ENCODE measurements at places on chromosomes 1 and 21. TPM values are rescaled to one million over a fixed set of nuclear protein-coding genes. Genes with fewer than 3 reads are reported as not detected.

The TBX19 gene
- 2.8 TPM for total RNA-seq

DNA sequence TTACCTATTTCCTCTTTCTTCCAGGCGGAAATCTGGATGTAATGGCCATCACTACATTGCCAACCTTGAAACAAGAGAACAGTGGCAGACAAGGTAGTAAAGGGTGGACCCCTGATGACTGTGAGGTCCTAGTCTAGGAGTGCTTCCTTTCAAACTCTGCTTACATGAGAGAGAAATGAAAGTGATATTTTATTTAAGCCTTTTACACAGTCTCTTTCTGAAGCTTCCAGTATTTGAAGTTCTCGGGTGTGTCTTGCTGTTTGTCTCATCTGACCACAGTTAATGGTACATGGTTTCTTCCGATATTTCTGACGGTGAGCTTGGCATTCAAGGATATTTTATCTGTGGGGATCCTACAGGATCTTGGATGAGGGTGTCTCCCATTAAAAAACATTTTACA, 215.2 kb downstream of the SLC45A1 start:
- H3K4me1 ChIP-seq = peaks cover 4% of the 10 kb centered on the region
- no peaks in the 10 kb centered on the region for H3K36me3 ChIP-seq
- no peak overlapping the region for H3K4me3 ChIP-seq
- DNase-seq = no peak
- H3K27me3 ChIP-seq = no peaks in the 10 kb centered on the region
- peak overlapping the region; percentile 30 for H3K27ac ChIP-seq

DNA sequence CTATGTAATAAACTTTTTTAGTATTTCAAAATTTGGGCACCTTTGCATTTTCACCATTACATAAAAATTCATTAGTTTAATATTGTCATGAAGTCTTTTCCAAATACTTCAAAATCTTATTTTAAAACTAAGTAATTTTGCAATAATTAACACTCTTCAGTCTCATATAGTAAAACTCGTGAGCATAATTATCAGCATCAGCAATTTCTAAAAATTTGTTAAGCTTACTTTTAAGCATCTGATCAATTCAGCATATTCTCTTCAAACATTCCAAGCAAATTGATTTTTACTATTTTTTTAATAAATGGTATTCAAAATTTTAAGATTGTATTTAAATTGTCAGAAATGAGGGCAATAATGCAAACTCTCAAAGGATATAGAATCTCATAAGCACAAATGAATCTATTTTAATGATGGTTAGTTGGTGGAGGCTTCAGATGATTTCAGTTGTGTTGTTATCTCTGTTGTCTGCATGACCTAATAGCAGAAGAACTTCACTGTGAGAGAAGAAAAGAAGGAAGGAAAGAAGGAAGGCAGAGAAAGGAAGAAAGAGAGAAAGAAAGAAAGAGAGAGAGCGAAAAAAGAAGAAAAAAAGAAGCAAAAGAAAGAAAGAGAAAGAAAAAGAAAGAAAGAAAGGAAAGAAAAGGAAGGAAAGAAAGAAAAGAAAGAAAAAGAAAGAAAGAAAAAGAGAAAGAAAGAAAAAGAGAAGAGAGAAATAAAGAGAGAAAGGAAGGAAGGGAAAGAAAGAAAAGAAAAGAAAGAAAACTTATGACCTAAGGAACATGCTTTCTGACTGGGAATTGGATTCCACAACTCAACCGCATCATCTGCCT, 860.5 kb downstream of the NCAM2 start:
- H3K27ac ChIP-seq = no peak overlapping the region
- no peak for DNase-seq
- H3K27me3 ChIP-seq = no peaks in the 10 kb centered on the region
- H3K36me3 ChIP-seq = no peaks in the 10 kb centered on the region

DNA sequence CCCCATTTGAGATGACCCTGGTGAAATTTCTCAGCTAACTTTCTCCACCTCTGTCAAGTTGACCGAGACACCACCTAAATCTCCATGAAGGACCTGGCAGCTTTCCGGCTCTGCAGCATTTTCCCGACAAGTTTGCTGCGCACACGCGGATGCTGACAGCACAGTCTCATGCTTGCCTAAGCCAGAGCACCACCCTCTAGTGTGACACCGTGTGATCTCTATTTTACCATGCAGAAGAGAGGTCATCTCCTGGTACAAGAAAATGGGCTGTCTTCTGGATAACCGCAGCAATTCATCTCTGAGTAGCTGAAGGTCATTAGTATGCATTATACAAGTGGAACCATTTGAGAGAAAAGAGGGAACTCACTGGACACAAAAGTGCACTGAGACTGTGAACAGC, 38.9 kb upstream of the H6PD start:
- H3K27ac ChIP-seq = no peak overlapping the region
- H3K4me1 ChIP-seq = no peaks in the 10 kb centered on the region
- no peak overlapping the region for H3K4me3 ChIP-seq
- H3K36me3 ChIP-seq = no peaks in the 10 kb centered on the region

DNA sequence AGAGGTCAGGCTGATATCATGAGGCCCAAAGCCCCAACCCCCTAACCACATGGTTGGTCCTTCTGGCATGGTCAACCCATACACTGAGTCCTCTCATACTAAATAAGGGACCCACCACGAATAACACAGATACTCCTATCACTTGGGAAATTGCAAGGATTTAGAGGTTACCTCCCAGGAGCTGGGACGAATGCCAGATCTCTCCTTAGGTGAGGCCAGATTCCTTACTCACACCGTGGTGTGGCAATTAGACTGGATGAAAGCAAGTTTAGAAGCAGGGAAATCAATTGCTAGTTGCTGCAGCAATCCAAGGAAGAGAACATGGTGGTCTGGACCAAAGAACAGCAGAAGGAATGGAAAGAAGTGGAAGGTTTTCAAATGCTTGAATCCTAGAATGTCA, 60.1 kb downstream of the IER5 start:
- peak overlapping the region; percentile 63 for H3K27ac ChIP-seq
- no peaks in the 10 kb centered on the region for H3K27me3 ChIP-seq
- H3K4me1 ChIP-seq = peaks cover 47% of the 10 kb centered on the region
- H3K36me3 ChIP-seq = no peaks in the 10 kb centered on the region

DNA sequence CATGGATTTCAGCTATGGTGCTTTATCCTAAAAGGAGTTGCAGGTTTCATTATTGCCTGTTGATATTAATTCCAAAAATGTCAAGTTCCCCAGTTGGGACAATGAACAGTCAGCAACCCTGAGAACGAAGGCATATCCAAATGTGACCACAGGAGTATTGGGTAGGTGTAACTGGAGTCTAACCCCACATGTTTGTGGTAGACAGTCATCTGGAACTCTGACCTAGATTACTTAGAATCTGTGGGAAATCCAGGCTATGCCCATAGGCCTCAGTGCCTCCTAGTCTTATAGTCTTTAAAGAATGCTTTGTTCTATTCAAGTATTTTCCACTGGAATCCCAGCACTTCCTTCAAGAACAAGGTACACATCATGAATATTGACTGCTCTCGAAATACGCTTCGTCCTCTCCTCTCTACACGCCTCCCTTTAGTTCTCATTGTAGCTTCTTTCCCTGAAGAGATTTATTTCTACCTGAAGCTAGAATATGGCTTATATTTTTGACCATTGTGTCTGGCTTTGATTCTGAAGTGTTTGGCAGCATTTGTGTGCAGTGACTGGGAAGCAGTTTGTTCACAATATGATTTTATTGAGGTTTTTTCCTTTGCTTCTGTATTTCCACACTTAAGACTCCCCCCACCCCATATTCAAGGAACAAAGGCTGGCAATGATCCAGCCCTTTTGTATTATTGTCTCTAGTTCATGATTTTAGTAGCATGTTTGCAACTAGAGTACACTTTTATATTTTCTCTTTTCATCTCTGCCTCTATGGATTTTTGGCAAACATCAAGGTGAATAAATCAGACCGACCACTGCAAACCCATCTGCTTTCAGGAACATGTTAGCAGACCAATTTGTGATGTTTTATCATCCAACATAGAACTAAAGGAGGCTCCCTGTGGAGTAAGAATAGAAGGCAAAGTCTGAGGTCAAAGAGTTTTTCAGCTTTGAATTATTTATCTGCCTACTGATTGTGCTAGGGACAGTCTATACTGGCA, 178.6 kb downstream of the GPR52 start:
- no peaks in the 10 kb centered on the region for H3K27me3 ChIP-seq
- H3K27ac ChIP-seq = no peak overlapping the region
- H3K36me3 ChIP-seq = no peaks in the 10 kb centered on the region
- no peak for DNase-seq

- H3K27me3 ChIP-seq = no peaks in the 10 kb centered on the region
- H3K4me3 ChIP-seq = no peak overlapping the region
- H3K4me1 ChIP-seq = no peaks in the 10 kb centered on the region
- H3K27ac ChIP-seq = no peak overlapping the region
These were observed 23.9 kb upstream of the ZZZ3 start for GRCh38 chr1:77706321-77706720.

DNA sequence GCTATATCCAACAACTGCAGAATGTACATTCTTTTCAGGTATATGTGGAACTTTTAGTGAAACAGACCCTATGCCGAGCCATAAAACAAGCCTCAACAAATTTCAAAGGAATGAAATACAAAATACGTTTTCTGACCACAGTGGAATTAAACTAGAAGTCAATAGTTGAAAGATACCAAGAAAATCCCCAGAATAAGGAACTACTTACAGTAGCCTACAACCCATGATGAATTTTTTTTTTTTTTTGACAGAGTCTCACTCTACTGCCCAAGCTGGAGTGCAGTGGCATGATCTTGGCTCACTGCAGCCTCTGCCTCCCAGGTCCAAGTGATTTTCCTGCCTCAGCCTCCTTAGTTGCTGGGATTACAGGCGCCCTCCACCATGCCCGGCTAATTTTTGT, 83.4 kb downstream of the RUNX3 start:
- H3K36me3 ChIP-seq = no peaks in the 10 kb centered on the region
- no peak for DNase-seq
- peaks cover 2% of the 10 kb centered on the region for H3K4me1 ChIP-seq
- H3K4me3 ChIP-seq = no peak overlapping the region
- H3K27me3 ChIP-seq = no peaks in the 10 kb centered on the region

DNA sequence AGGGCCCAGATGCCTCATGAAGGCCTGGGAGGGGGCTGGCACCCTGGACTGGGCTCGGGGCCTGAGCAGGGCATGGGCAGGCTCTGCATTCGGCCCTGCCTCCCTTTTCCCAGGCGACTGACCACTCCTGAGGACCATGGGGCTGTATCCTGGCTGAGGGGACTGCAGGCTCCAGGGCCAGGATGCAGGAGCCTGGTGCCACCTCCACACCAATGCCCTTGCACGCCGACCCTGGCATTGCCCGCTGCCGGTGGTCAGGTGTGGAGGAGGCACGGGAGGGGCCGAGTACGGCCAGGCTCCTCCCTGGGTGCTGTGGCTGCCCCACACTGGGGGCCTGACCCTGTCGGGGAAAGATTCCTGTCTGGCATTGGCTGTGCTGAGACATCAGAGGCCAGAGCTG, 128.9 kb downstream of the SIK1 start:
- H3K27ac ChIP-seq = no peak overlapping the region
- H3K4me3 ChIP-seq = no peak overlapping the region
- H3K36me3 ChIP-seq = no peaks in the 10 kb centered on the region
- no peaks in the 10 kb centered on the region for H3K4me1 ChIP-seq
- no peaks in the 10 kb centered on the region for H3K27me3 ChIP-seq

The ELF3 gene
- 1.5 TPM for total RNA-seq

DNA sequence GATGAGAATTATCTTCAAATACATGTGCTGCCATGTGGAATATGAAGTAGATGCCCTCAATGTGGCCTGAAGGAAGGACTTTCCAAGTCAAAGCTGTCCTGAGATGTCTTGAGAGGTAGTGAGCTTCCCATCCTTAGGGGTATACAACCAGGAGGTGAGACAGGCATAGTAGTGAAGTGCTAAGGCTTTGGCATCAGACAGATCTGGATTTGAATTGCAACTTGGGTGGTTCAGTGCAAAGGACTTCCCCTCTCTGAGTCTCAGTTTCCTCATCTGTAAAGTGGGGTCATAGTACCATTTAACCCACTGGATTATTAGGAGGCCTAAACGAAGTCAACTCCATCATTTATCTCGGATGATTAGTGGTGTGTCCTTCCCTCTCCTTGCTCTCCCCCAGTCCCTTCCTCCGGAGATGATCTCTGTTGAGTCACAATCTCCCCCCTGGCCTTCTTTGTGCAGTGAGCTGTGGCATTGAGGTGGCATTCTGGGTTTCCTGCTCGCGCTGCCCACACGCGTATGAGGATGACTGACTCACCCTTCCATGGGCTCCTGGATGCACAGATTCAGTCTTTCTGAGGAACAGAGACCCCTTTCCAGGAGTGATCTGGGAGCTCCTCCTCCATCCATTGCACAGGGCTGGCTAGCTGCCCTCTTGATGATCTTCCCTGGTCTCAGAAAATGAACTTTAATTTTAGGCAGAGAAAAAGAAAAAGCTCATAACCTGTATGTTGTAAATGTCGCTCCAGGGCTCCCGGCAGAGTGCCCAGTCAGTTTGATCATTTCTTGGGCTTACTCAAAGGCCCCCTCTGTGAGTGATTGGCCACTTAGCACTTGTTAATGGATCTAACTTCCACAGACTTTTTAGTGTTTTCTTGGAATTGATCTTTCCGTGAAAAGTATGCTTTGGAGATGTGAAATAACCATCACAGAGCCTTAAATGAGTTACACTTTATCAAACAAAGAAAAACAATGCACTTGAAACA, 354.6 kb downstream of the PTPRU start:
- no peaks in the 10 kb centered on the region for H3K36me3 ChIP-seq
- H3K27me3 ChIP-seq = no peaks in the 10 kb centered on the region
- H3K27ac ChIP-seq = no peak overlapping the region
- H3K4me3 ChIP-seq = no peak overlapping the region
- H3K4me1 ChIP-seq = no peaks in the 10 kb centered on the region

DNA sequence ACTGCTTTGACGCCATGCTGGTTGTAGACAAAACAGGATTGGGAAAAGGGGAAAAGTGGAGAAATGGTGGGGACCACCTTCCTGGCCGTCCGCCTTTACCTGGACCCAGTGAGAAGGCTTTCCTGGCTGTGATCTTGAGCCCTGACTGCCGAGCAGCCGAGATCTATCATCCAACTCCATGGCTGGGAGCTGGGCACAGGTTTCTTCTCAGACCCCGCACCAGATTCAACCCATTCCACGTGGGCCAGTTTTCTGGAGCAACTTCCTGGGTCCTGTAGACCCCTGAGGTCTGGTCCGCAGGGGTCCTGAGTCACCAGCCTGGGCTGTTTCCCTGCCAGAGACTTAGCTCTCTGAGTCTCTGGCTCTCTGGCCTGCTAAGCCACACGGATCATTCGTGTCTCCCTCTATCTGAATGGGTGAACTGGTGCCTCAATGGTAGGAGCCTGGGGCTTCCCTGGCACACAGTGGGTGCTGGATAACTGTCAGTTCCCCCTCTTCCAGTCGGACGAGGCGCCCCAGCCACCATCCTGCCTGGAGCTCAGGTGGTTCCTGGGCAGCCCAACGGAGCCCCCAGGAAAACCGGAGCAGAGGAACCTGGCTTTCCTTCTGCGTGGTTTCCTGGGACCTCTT, 4.5 kb upstream of the NPHP4 start:
- H3K4me3 ChIP-seq = no peak overlapping the region
- H3K36me3 ChIP-seq = peaks cover 8% of the 10 kb centered on the region
- no peak for DNase-seq
- H3K4me1 ChIP-seq = peaks cover 7% of the 10 kb centered on the region
- H3K27me3 ChIP-seq = no peaks in the 10 kb centered on the region
- H3K27ac ChIP-seq = no peak overlapping the region

The TMEM79 gene
- total RNA-seq = 7.1 TPM

All from T-cell (primary cell).